ENCODE measurements at places on chromosomes 7 and 10.

GRCh38 chr7:98872328-98872924 is 2.6 kb upstream of the TMEM130 start:
- DNase-seq: no peak

- DNase-seq: no peak
Measured at GRCh38 chr7:96707901-96708774, 1.5 kb downstream of the SEM1 start.

DNA sequence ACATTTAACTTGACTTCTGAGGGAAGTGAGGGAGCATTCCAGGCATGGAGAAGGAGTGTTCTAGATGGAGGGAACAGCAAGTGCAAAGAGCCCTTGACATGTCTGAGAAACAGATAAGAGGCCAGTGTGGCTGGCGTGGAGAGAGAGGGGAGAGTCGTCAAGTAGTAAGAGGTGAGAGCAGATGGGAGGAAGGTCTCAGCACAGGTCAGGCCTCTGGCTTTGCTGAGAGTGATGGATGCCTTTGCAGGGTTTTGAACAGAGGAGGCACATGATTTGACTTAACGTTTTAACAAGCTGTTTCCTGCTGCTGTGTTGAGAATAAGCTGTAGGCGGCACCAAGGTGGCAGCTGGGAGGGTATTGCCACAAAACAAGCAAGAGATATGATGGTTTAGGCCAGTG is 97.2 kb downstream of the KAT6B start:
- no peak for DNase-seq

GRCh38 chr7:158495216-158495615 is 92.4 kb downstream of the PTPRN2 start:
- no peak for DNase-seq

DNA sequence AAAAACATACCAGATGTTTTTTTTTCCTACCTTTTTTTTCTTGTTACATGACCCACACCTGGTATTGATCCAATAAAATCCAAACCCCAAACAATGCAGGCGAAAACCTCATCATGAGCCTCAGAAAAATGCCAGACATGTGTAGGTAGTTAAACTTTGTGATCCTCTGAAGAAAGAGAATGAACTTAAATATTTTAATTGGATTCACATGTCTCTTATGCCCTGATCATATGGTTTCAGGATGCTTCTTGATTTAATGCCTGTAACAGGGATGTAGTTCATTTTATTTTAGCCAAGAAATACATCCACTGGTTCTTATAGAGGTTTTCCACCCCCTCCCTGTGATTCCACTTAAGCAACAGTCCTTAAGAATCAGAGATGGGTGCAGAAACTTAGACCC is 451.6 kb downstream of the TYW1 start:
- DNase-seq: no peak

DNA sequence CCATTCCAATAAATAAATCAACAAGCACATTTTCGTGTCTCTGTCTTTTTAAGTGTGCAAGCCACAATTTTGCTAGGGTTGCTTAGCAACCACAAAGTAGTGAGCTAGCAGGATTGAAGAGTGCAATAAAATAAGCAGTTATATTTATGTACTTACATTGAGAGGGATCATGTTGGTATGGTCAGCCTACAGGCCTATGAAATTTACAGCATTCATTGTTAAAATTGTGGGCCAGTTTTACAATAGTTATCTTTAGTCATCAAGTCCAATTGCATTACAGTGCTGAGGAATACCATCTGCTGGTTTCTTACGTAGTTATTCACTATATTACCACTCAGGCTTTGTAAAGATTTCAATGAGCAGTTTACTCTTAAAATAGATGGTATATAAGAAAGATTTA is 192.5 kb upstream of the POT1 start:
- peak; percentile 40 for DNase-seq

DNA sequence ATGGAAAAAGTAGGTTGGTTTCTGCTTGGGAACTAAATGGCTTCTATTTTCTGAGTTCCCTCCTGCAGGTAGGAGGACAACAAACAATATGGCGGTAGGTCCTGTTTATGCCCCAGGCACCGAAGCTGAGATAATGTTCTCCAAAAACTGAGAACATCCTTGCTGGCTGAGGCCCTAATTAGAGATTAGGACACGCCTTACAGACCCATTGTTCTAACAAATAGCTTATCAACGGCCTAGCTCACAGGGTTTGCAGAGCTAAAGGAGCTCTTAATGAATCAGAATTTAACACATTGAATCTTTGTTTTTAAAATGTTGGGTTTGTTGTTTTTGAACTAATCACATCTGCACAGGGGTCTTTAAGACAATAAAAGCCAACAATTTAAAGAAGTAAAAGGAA is 37.0 kb downstream of the HTR5A start:
- no peak for DNase-seq

DNA sequence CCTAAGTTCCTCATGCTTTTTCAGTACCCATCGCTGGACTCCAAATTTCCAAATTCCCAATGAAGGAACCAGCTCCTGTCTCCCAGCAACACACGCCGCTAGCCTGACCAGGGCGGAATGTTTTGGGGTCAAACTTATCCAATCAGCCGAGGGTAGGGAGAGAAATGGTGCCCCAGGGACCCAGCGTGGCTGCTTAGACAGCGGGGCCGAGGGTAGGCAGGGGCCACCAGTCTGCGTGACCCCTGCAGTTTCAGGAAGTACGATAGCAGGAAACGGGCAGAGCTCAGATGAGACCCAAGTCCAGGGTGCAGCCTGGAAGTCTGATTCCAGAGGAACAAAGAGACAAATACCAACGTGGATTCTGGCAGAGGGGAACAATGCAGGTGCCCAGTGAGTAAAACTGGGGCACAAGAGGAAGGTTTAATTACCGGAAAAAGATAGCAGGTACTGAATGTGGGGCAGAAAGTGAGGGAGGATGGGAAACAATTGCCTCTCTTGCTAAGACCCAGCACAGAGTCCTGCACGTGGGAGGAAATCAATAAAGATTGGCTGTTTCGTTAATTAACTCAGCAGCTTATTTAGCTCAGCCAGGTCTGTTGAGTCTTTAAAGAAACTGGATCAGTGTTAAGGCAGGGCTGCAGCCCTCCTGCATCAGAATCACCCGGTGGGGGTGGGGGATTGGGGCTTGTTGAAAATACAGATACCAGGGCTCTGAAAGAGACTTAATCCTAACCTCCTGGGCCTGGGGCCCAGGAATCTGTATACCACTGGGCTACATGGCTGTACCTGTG is 50.4 kb upstream of the NFE2L3 start:
- DNase-seq: no peak

DNA sequence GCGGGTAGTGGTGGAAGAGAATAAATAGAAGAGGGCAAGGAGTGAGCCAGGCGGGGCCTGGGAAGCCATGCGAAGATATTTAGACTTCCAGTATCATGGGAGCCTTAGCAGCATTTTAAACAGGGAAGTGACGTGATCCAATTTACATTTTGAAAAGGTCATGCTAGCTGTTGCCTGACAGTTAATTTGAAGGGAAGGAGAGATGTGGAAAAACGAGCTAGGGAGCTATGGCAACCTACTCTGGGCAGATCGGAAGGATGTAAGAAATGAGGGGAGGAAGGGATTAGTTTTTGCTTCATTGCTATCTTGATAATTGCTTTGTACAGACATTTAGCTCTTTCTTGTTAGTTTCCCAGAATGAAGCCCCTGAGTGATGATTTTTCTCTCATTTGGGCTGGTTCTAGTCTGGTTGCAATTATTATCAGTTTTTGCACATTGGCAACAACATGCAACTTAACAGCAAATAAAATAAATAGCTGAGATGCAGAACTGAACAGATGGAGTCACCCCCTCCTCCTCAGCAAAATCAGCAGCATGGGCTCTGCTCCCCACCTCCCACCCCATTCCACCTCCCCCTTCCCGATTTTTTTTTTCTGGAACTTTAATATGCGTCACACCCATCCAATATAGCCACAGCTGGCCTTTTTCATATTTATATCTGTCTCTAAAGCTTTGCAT is 13.0 kb upstream of the CALU start:
- no peak for DNase-seq

- DNase-seq: no peak
Measured at GRCh38 chr7:84529480-84530205, 335.1 kb upstream of the SEMA3A start.

DNA sequence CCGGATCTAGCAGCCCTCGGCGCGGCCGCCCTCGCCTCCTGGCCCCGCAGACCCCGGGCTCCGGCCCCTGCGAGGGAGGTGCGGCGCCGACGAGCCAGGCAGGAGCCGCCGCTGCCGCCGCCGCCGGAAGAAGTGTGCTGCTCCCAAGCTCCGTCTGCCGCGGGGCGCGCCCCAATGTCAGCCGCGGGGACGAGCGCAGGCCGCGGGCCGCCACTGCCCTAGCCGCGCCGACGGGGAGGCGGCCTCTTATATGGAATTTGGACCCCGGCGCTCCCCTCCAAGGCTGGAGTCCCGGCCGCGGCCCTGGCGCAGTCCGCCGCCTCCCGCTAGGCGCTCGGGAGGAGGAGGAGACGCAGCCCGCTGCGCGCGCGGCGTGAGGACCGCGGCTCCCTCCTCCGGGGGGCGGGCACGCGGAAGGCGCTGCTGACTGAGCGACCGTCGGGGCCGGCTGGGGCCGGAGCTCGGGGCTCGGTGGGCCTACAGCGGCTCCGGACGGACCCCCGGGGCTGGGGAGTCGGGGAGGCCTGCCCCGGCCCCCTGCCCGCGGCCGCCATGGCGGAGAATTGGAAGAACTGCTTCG is at the start of gene TRIM8:
TRIM8 (plus strand) TSS at position 414 of the 580 bp plus-strand sequence; CDS start at position 553, 139 bp downstream.
- DNase-seq: no peak

- no peak for DNase-seq
Measured at GRCh38 chr10:131144196-131144595, 167.3 kb downstream of the TCERG1L start.

DNA sequence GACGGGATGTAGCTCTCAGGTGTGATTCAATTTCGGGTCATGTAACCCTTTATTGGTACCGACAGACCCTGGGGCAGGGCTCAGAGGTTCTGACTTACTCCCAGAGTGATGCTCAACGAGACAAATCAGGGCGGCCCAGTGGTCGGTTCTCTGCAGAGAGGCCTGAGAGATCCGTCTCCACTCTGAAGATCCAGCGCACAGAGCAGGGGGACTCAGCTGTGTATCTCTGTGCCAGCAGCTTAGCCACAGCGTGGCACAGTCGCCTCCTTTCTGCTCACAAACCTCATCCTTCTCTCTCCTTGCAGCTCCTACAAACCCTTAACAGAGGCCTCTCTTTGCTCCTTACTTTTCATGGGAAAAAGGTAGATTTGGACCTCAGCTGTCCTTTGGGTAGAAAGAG is 197.5 kb upstream of the PRSS58 start:
- no peak for DNase-seq

DNA sequence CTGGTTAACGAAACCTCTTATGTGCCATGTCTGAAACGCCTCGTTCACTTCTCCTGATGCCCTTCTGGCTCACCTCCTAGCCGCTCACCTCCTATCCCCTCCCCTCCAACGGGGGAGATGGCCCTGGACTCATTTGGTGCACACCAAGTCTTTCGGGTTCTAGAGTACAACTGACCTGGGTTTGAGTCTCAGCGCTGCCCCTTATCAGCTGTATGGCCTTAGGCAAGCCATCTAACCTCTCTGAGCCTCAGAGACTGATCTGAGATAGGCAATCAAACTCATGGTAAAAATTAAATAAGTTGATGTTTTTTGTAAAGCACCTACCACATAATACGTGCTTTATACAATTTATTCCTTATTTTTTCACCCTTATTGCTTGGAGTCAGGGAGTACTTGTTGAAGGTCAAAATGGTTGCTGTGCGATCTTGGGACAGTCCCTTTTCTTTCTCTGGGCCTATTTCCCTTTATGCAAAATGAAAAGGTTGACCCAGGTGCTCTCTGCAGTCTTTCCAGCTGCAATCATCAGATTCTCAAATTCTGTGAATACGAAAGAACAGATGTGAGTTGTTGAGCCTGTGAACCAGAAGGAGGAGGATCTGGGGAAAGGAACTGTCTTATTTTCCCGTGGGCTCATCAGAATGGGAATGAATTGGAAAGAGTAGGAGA is 31.2 kb upstream of the PLEKHA1 start:
- no peak for DNase-seq
